AG09319 (cell line): ENCODE measurements at places on chromosomes 2 and 18.

GRCh38 chr2:188196343-188197008, 95.2 kb upstream of the GULP1 start:
- DNase-seq = no peak

DNA sequence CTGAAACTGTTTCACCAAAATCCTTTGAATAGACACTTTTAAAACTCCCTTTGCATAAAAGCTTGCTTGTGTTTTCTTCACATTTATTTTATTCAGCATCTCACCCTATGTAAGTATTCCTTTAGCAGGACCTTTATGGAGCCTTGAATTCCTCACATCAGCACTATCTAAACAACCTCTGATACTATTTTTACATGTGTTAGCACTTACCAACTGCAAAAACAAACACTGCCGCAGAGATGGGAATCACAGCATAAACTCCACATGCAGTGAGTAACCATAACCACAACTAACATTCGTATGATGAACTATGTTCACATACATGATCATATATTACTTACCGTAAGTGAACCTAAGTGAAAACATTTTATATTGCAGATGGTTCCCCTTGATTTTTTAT, 15.4 kb downstream of the FBXO15 start:
- no peak for DNase-seq

DNA sequence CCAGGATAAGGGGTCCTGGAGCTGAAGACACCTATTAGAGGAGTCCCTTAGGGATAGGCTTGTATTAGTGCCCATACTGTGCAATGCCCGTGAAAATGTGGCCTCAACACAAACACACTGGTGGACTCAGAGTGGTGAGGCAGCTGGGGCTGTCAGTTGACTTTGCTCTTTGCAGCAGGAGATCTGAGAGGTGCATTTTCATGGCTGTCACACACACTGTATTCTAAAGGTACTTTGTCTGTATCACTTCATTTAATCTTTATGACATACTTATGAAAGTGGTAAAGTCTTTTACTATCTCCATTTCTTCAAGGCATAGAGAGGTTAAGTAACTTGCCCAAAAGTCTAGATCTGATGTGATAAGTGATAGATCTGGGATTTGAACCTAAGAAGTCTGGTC, 55.1 kb upstream of the GCFC2 start:
- no peak for DNase-seq

DNA sequence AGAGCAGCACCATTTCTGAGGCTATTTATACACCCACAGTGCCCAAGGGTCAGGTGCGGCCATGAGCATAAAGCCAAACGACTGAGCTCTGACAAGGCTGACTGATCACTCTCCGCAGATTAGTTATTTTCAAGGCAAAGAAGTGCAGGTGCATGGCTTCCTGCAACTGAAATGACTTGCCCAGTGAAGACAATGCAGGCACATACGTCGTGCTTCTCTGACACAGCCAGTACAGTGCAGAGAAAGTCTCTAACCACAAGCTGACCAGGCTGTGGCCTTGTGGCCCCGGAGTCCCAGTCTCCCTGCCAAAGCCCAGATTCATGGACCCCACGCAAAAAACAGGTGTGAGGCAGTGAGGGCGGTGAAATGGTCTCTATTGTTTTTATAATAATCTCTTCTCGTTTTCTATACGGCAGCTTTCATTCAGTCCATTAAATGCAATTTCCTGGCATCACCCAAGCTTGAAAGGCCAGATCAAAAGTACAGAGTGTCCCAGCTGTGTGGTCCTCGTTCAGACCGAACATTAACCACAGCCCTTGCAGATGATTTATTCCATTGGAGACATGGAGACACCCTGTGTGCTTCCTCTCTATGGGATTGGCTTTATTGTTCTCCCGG, 447.0 kb upstream of the ID2 start:
- DNase-seq = no peak

- no peak for DNase-seq
Measured at GRCh38 chr2:160415991-160416390, 77.6 kb downstream of the RBMS1 start.

DNA sequence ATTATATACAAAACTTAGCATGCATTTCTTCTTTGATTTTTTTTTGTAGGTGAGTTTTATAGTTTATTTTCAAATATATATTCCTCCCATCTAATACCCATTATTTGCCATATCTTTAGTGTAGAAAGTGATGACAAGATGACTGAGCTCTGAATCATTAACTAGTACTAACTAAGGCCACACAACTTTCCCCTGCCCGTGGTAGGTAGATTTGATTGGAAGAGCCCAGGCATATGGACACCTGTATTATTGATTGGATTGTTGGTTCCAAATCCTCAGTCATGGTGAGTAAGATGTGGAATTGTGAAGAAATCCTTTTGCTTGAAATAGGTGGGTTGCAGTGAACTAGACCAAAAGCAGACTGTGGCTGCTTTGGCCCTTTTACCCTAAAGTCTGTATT, 54.8 kb downstream of the ABI2 start:
- DNase-seq = no peak

DNA sequence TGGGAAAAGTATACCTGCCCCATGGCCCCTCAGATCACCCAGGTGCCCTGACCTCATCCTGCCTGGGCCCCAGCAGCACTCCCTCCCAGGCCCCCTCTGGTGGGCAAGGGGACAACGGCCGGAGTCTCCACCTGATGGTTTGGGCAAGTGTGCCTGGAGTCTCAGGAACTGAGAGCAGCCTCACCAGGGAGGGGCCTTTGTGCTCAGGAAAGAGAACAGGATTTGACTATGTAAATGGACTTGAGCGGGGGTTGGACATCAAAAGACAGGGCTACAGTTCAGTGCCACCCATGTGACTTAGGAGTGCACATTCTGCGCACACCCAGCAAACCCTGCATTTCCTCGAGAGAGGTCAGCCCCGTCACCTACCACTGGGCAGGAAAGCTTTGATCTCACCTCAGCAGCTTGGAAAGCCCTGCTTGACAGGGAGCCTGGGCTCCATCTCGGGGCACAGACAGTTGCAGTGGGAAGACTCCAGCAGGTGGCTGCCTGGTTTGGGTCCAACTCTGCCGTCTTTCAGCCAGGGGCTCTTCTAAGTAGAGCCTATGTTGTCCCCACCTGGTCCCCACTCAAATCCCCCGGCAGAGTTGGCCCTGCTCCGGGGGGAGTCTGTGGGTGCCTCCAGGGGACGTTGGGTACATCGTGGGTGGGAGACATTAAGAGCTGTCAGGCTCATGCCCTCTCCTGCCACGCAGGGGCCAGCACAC, 3.3 kb downstream of the INPP5D start:
- DNase-seq = no peak

- no peak for DNase-seq
Measured at GRCh38 chr18:47736376-47737140, 193.9 kb downstream of the SMAD2 start.

DNA sequence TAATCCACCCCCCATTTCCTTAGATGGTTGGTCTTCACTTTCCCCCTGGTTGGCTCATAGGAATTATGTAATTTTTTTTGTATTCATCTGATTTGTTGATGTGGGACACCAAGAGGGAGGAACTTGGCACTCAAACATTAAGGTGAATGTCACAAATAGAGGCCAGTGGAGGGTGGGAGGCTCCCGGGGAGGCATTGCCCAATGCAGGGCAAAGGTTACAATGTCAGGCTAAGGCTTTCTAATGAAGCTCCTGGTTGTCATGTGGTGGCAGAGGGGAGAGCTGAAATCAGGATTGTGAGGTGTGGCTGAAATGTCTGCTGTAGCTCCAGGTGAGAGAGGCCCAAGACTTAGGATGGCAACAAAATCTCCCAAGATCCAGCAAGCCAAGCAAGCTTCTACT, 42.7 kb downstream of the MPHOSPH10 start:
- no peak for DNase-seq

DNA sequence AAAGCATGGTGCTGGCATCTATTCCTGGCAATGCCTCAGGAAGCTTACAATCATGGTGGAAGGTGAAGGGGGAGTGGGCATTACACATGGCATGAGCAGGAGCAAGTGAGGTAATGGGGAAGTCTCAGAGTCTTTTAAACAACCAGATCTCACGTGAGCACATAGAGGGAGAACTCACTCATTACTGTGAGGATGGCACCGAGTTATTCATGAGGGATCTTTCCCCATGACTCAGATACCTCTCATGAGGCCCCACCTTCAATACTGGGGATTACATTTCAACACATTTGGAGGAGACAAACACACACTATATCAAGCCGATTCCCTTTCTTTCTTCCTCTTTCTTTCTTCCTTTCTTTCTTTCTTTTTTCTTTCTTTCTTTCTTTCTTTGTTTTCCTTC, 47.9 kb upstream of the FANCL start:
- no peak for DNase-seq

- DNase-seq = no peak
Measured at GRCh38 chr2:159600752-159601151, 15.6 kb downstream of the BAZ2B start.

GRCh38 chr2:20050646-20051531, 539 bp downstream of the LAPTM4A start:
- no peak for DNase-seq

GRCh38 chr2:26772064-26773001, 8.2 kb downstream of the SLC35F6 start:
- peak; percentile 64 for DNase-seq

GRCh38 chr18:77208964-77209363, 40.7 kb upstream of the GALR1 start:
- no peak for DNase-seq

DNA sequence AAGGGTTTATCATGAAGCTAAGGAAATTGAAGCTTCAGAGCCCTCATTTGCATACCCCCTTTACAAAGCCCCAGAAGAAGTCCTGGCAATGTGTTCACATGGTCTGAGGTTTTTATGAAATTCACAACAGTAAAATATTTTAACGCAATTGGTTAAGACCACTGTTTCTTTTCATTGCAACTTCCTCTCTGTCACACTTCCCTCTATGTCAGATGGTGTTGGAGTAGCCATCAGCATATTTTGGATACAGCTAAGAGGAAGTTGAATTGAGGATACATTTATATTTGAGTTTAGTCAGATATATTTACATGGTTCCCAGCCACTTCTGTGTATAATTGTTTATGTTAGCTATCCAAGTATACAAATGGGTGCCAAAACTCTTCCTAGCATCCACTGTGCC, 170.0 kb downstream of the TXNL1 start:
- DNase-seq = no peak

DNA sequence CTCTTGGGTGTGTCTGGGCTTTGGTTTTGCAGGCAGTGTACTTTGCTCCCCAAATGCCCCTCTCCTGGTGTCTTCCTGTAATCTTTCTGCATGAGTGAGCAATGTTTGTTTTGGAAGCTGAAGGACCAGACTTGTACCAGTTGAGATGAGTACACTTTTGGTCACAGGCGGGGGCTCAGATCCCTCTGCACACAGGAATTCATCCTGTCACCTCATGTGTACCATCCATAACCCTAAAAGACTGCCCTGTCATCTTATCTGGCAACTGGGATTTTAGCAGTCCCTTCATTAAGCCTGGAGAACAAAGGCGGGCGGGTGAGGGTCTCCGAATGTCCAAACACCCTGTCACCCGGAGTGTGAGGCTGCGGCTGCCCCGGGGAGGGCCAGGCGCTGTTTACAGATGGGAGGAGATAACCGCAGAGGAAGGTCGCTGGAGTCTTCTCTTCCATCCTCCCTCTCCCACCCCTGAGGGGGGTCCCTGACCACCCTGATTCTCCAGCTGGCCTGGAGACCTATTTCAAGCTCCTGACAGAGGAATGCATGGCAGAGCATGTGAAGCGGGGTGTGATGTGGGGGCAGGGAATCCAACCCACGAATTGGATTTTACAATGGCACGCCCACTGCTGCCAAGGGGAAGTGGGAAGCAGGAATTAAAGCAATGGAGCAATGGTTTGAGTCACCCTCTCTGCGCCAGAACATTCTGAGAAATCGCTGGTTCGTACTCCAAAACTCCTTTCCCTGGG, 158.2 kb upstream of the MYCN start:
- DNase-seq = no peak

DNA sequence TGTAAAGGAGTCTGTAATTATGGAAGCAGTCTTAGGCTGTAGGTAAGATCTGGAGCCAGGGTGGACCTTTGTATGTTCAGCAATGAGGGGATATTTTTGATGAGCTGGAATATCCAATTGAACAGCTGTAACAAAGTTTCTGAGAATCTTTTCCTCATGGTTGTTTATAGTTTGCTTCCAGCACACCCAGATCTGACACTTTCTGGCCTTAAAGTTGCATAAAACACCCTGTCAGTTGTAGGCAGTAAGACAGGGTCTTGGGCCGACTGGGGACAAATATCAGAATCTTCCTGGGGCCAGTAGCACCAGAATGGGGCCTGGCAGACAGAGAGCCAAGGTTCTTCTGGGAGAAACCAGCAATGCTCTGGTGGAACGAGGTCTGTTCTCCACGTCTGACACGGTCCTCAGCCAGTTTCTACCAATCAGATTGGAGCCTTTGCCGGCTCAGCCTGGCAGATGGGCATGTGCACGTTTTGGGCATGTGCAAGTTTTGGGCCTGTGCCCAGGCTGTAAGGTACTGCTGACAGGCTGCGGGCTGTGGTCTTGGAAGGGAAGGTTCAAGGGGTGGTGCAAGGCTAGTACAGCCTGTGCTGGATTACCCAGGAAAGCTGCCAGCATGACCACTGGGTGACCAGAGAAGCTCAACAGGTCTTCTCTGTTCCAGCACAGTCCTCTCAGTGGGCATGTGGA, 89.8 kb downstream of the PRKCE start:
- DNase-seq = no peak

- no peak for DNase-seq
Measured at GRCh38 chr18:57543560-57543959, 42.9 kb downstream of the FECH start.

DNA sequence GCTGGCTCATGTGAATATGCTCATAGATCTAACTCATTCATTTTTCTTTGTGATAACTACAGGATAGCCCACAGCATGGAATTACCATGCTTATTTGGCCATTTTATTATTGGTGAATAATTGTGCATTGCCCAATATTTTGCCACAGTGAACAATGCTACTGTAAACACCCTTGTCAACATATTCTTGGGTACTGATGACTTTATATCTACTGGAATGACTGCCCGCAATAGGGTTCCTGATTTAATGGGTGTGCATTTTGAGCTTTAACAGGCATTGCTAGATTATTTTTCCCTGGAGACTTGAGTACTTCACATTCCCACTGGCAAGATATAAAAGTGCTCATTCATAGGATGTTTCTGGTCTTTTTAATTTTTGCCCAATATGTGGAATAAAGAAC, 42.7 kb upstream of the EVA1A start:
- no peak for DNase-seq

DNA sequence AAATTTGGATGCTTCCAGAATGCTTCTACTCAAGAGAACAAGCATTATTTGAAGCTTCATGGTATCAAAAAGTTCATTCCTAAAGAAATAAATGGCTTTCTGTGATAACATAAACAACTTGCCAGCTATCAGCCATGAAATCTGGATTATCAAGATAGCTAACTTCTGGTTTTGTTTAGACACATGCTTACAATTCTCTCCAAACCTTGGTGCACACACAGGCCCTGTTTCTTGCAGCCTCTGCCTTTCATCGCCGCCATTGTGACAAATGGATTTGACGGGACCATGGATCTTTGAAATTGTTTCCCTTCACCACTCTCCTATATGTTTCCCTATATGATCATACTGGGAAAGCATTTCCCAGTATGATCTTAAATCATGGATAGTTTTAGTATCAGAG, 47.9 kb upstream of the CABLES1 start:
- no peak for DNase-seq
